ENCODE measurements at places on chromosomes 16 and 17.
A peak's percentile ranks its signal among the peaks of the same experiment; 100 is the strongest.

GRCh38 chr17:76253841-76254240 lies 11.3 kb upstream of the UBALD2 start:
- no peak for DNase-seq

DNA sequence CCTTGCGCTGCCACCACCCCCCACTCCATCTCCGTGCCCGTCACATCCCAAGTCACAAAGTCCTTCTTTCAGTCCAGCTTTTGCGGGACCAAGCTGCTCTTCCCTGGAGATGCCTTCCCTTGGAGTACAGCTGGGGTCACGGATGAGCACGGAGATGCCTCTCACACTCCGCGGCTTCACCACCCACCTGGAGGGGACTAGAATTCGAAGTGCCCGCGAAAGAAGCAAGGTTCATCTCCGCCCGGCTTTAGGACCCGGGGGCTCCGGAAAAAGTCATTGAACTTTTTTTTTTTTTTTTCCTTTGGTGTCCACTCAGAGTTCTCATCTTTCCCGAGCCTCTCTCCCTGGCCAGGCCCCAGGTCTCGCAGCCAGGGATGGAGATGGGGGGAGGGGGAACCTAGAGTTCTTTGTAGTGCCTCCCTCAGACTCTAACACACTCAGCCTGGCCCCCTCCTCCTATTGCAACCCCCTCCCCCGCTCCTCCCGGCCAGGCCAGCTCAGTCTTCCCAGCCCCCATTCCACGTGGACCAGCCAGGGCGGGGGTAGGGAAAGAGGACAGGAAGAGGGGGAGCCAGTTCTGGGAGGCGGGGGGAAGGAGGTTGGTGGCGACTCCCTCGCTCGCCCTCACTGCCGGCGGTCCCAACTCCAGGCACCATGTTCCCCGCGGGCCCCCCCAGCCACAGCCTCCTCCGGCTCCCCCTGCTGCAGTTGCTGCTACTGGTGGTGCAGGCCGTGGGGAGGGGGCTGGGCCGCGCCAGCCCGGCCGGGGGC lies at the start of gene FKBP10:
Gene FKBP10 (plus strand): TSS at position 624 of the 771 bp plus-strand sequence. CDS start 31 bp downstream, at position 655.
- DNase-seq = peak; percentile 36

- DNase-seq = no peak
These were observed 78.1 kb upstream of the CPHXL start for GRCh38 chr16:75804368-75804767.

DNA sequence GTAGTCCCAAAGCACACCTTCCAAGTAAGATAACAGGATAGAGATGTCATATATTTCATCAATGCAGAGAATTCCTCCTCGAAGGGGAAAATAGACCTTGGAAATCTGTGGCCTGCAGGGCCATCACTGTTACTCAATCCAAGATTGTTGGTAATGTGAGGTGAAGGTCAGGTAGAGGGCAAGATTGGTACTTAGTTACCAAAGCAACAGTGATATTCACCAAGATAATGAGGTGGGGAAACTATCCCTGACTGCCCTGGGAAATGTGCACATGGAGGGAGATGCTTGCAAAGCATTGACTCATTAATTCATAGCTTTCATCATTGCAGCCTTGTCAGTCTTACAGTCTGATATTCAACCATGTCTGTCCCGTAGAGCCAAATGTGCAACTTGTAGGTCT lies 234.1 kb upstream of the MON1B start:
- DNase-seq = no peak

- DNase-seq = peak; percentile 73
These were observed 2.9 kb downstream of the GNAO1 start for GRCh38 chr16:56193951-56194726.

DNA sequence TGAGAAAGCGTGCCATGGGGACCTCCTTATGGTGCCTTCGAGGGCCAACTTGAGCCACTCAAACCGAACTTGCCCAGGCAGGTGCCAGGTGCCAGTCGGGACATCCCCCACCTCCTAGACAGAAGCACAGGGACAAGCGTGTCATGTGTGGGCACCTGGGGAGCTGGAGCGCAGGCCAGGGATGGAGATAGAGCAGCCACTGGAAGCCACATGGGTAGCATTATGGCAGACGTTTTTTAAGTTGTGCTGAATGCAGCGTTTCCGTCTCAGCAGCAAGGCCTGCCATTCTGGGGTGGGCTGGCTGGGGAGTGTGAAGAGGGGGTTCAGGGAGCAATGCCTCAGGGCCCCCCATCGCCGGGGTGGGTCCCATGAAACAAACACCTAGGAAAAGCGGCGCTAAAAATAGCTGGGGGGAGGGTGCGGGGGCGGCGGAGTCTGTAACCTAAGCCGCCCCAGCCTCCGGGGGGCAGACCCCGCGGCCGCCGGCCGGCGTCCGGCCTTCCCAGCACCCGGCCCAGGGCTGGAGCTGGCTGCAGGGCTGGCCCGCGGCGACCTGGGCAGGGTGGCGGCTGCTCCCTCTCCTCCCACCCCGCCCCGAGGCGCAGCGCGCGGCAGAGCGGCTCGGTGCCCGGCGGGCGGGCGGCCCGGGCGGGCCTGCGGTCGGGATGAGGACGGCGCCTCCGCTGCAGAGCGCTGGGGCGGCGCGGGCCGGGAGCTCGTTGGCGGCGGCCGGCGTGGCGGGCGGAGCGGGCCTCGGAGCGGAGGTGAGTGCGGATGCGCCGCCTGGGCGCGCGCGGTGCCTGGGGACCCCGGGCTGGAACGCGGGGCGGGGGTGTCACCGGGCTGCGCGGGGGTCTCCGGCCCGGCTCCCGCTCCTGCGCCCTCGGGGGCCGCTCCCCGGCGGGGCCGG lies at the start of gene ZNF469:
Gene ZNF469 (plus strand): TSS at position 469 of the 910 bp plus-strand sequence. CDS start 44,512 bp downstream, outside the sequence.
- no peak for DNase-seq

DNA sequence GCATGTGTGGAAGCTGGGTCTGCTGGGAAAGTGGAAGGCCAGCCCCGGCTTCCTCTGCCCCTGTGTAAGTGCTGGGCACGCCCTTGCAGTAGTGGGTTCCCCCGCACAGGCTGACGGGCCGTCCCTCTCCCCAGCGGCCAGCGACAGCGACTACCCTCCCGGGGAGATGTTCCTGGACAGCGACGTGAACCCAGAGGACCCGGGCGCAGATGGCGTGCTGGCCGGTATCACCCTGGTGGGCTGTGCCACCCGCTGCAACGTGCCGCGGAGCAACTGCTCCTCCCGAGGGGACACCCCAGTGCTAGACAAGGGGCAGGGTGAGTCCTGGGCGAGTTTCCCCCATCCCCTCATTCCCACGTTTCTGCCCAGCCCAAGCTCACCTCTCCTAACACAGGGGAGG lies 5.5 kb downstream of the NME3 start:
- no peak for DNase-seq

DNA sequence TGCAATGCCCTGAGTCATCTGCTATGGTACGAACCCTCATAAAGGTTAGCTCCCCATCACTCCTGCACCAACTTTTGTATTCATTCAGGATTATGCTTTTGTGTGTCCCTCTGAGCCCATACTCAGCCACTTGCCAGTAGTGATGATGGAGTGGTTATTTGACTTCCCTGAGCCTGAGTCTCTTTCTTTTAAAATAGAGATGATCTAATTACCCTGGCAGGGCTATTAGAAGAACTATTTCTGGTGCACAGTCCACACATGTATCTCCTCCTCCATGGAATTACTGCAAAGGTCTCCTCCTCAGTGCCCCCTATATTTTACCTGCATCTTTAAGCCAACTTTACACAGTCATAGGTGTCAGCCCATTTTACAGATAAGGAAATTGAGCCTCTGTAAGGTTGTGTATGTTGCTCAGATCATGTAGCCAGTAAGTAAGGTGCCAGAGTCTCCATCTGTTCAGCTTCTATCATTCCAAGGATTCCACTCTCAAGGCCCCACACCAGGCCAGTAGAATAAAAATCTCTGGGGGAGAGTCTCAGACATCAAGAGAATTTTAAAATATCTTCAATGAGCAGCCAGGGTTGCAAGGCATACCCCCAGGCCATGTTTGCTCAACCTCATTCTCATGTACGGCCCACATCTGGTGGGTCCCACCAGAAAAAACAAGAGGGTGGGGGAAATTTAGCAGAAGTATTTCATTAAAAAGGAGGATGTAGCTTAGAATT lies 333.7 kb upstream of the HSBP1 start:
- DNase-seq = no peak

GRCh38 chr16:89189358-89190025 lies 10.8 kb downstream of the SLC22A31 start:
- DNase-seq = no peak

DNA sequence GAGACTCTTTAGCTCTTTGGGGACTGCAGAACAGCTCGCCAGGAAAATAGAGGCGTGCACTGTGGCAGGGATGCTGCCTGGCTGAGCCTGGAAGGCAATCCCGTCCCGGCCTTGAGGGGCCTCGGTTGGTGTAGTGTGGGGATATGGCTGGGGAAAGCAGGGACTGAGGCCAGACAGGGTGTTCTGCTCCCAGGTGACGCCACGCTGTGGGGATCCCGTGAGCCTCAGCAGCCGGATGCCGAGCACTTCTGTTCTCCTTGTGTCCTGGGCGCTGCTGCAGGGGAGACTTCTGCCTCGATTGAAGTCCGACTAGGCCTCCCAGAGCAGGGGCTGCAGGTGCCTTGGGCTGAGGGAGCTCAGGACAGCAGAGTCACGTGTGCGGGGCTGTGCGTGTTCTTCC lies 72.6 kb downstream of the BANP start:
- DNase-seq = no peak

DNA sequence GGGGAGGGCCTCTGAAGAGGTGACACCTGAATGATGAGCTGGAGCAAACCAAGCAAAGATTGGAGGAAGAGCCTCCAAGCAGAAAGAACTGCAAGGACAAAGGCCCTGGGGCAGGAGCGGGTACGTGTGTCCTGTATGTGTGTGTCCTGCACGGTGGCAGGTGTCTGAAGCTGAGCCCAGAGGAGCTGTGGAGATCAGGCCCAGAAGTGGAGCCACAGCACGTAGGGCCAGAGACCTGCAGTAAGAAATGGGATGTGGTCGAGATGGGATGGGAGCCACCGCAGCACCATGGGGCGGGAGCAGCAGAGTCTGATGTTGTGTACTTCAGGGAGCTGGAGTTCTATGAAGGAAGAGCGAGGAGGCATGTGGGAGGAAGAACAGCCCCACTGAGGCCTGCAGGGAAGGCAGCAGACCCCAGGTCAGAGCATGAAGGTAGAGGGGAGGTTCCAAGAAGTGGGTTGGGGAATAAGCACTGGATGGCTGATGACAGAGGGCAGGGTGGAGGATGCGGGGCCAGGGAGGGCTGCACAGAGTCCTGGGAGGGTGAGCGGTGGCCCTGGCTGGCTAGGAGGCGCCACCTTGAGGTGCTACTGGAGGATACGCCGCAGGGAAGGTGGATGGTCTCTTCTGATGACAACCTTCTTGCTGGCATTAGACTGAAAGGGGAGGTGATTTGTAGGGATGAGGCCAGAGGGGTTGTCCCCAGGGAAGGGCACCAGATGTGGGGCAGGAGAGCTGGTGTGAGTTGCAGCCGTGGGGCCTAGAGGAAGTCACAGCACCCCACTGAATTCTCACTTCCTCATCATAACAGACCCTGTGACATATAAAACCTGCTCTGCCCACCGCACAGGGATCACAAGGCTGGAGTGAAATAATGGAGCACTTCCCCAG lies 10.6 kb upstream of the CETP start:
- DNase-seq = peak; percentile 58

GRCh38 chr17:57343717-57344116 lies 87.4 kb downstream of the MSI2 start:
- DNase-seq = no peak

- DNase-seq = no peak
These were observed 103.9 kb downstream of the GNAO1 start for GRCh38 chr16:56295059-56295665.

- no peak for DNase-seq
These were observed 688 bp downstream of the ADAP2 start for GRCh38 chr17:30922235-30923030.

DNA sequence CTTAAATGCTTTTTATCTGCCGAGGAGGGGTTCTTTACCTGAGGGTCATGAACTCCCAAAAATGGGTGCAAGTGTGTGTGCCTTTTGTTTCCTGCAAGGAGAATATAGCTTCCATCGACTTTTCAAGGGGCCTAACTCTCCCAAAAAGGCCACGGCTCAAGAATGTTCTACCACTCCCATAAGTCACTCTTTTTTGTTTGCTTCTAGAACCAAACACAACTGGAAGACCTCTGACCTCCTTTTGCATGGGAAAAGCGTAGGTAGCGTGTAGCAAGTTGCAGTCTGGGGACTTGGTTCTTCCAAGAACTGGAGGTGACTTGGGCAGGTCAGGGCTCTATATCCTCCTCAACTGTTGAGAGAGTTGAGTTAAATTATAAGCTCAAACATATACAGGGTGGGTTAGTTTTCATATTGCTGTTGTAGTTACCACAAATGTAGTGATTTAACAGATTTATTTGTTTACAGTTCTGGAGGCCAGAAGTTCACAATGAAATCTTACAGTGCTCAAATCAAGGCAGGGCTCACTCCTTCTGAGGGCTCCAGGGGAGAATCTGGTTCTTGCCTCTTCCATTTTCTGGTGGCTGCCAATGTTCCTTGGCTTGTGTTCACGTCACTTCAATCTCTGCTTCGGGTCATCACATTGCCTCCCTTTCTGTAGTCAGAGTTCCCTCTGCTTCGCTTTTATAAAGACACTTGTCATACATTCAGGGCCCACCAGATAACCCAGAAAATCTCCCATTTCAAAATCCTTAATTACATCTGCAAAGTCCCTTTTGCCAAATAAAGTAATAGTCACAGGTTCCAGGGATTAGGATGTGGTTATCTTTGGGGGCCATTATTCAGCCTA lies 1.4 kb downstream of the TMEM97 start:
- DNase-seq = no peak

- no peak for DNase-seq
These were observed 320.9 kb upstream of the CDH5 start for GRCh38 chr16:66045626-66046025.

DNA sequence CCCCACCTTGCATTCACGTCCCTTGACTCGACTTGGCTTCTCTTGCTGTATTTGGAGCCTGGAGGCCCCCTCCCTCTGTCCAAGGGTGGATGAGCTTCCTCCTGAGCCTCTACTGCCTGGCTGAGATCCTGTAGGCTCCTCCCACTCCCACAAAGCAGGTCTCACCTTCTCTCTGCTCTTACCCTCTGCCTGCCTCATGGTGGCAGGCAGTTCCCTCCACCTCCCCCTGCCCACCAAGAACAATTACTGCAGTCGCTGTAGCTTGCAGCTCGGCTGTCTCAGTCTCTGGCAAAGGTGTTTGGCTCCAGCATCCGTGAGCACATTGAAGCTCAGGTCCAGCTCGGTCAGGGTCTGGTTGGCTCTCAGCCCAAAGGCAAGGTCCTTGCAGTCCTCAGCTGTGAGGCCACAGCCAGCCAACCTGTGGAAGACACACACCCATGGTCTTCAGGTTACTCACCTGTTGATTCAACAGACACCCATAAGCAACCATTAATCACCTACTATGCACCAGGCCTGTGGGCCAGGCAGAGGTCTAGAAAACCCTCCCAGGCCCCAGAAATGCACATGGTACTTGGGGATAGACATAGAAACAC lies 42.6 kb downstream of the NLRP1 start:
- DNase-seq = no peak

DNA sequence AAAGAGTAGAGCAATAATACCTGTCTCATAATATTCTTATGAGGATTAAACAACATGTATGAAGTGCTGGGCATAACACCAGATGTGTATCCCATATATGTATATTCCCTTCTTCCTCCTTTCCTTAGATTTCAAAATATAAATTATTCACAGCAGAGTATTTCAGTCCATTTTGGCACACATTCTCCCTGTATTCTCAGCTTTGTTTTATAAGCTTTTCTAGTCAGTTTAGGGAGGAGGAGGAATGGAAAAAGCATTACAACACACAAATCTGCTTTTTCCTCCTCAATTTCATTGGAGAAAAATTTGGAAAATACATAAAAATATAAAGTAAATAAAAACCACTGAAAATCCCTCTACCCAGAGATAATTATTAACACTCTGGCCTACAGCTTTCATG lies 46.6 kb upstream of the CORO6 start:
- DNase-seq = no peak

- no peak for DNase-seq
These were observed 81.1 kb downstream of the MAF start for GRCh38 chr16:79519448-79519847.

- DNase-seq = no peak
These were observed 5.3 kb upstream of the HS3ST6 start for GRCh38 chr16:1923299-1924034.

Data from CD4-positive, alpha-beta T cell treated with Interleukin-2 at 100 ng/mL for 4 hours (primary cell).